ENCODE measurements at places on chromosomes 2 and 18.

DNA sequence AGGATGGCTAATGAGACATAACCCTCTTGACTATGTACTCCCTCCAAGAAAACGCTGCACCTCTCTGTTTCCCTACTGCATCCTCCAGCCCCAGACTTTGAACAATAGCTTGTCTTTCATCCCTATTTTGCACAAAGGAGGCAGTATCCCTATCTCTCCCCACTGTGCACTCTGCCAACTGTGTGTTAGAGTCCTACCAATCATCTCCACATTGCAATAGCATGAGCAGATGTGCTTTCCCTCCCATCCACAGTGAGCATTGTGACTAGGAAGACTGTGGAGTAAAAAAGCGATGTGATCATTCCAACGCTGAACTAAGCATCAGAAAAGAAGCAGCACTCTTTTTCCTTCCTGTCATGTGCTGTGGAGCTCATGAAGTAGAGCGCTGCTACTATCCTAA lies 206.3 kb upstream of the GULP1 start:
- no peak for DNase-seq

- no peak for DNase-seq
Observed at GRCh38 chr2:140589273-140589672, 1541.5 kb downstream of the LRP1B start.

DNA sequence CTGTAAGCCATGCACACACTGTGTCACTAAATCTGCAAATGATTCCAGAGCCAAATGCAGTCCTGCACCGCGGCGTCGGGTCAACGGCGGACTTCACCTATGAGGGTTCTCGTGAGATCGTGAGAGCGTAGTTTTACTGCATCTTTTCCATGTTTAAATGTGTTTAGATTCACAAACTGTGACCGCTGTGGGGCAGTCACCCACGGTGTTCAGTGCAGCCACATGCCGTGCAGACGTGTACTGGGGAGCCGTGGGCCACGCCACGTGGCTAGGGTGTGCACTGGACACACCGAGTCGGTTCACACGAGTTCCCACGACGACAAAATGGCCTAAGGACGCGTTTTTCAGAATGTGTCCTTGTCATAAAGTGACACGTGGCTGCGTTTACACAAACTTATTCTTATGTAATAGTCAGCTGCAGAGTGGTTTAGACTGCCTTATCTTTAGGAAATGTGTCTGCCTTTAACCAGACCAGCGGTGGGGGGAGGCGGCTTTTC lies 34.1 kb downstream of the NFATC1 start:
- DNase-seq: no peak

DNA sequence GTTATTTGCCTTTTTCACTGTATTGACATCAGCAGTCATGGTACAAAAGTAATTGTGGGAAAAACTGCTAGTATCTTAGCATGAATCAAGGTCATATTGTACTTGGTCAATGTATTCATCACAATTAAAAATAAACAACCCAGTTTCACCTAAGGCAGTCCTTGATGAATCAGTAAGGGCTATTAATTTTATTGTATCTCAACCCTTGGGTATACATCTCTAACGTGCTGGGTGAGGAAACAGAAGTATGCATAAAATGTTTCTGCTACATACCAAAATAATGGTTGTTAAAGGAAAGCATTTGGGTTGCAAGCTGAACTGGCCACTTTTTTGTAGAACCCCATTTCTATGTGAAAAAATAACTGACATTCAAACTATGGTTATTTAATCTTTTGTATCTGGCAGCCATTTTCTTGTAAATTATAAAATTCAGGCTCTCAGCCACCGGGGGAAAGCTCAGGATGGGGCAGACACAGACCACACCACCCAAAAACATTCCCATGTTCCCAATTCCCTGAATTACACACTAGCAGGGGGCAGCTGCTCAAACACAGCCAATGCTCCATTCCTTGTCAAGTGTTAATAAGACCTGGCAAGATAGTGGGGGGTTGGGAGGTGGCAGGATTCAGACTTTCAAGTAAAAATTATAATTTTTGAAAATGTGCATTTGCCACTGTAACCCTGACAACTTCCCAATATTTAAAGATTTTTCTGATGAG lies 49.3 kb downstream of the OLA1 start:
- DNase-seq: no peak

DNA sequence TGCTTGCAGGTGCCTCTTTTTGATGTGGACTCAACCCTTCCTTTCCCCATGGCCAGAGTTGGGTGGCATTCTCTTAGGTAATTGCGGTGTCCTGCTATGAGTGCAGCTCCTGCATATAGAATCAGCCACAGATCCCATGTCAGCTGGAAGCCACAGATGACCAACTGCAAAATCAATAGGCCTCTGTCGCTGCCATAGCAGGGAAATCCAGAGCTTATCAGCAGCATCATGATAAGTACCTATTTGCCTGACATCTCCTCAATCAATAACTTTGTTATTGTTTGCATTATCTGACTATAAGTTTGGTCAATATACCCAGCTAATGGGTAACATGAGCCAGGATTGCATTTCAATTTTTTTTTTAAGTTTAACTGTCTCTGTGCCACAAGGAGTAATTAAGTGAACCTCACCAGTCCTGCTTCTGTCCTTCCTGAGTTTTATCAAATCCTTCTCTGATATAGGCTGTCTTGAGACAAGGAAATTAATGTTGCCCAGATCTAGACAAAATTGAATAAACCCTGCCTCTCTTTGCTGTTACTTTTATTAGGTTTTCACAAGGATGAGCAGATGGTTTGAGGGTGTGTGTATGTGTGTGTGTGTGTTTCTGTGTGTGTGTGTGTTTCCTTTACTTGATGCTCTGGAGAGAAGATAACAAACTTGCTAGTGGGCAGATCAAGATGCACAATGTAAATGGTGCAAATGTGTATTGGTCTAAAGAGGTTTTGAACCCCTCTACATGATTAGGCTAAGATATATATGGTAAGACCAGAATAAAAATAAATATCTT lies 59.6 kb upstream of the CREB1 start:
- DNase-seq: no peak

- no peak for DNase-seq
Observed at GRCh38 chr2:190802626-190803209, 77.9 kb upstream of the GLS start.

GRCh38 chr2:132646540-132647108 lies 23.4 kb downstream of the LYPD1 start:
- no peak for DNase-seq

GRCh38 chr2:168751104-168751740 lies 51.2 kb upstream of the NOSTRIN start:
- DNase-seq: no peak

GRCh38 chr18:73646772-73647171 lies 500.9 kb downstream of the FBXO15 start:
- no peak for DNase-seq

GRCh38 chr2:104745846-104746245 lies 108.1 kb upstream of the POU3F3 start:
- DNase-seq: no peak

- DNase-seq: no peak
Observed at GRCh38 chr2:36711741-36712314, 15.3 kb downstream of the VIT start.

- peak; percentile 73 for DNase-seq
Observed at GRCh38 chr18:44742718-44743311, 62.1 kb downstream of the SETBP1 start.

DNA sequence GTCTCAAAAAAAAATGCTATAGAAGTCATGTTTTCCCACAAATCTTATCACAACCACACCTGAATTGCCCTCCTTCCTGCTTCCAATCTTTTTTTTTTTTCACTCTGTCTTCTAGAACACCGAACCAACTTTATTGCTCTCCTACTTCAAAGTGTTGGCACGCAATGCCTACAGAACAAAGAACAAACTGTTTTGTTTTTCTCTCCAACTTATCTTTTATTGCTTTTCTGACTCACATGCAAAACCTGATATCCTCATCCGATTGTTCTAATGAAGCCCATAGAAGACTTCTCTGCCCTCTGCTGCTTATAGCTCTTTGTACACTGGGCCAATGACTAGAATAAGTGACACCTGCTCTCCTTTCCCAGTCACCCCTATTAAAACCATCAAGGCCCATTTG lies 602.8 kb downstream of the EPHA4 start:
- no peak for DNase-seq

DNA sequence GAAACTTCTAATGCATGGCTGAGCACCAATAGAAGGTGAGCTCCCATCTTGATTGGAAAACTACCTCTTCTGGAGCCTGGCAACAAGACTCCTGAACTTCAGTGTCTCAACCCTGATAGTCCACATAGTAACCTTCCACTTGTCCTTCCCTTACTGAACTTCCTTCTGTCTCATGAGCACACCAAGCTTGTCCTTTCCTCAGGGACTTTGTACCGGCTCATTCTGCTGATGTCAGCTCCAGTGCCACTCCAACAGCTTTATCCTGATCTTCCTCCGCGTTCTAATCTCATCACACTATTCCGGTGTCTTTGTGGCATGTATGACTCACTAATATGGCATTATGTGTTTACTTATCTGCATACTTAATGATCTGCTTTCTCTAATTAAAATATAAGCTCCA lies 862.0 kb upstream of the ID2 start:
- DNase-seq: no peak

DNA sequence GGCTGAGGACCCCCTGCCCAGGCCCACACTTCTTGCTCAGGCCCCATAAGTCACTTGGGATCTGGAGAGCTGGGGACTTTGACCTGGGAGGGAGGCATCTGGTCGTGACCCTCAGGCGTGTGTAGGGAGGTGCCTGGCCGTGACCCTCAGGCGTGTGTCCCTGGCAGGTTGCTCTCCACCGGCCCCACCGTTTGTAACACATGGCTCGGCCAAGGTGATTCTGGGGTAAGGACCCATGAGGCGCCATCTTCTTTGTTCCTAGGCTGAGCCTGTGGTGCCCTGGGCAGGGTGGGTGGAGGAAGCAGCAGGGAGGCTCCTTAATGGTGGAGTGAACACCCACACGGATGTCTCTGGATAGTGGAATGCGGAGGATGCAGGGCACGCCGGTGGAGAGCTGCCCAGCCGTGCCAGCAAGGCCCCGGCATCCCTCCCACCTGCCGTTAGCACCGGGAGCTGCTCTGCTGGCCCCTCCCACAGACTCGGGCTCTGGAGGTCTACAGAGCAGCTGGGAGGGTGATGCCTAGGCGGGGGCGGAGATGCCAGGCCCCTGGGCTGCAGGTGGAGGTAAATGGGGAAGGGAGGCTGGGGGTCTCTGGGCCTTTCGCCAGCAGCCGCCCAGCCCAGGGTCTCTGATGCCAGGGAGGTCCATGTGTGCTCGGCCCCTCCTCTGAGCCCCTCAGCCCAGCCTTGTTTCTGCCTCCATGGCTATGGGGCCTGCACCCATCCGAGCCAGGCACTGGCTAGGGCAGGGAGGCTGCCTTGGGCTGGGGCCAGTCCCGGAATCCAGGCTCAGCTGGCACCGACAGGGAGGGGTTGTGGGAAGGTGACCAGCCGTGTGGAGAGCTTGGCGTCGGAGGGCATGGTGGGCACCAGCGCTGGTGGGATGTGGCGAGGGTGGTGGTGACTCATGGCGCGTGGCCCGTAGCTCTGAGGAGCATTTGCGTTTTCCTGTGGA lies 1.1 kb upstream of the GAL3ST2 start:
- DNase-seq: no peak

GRCh38 chr2:197993363-197993762 lies 189.0 kb downstream of the PLCL1 start:
- no peak for DNase-seq

DNA sequence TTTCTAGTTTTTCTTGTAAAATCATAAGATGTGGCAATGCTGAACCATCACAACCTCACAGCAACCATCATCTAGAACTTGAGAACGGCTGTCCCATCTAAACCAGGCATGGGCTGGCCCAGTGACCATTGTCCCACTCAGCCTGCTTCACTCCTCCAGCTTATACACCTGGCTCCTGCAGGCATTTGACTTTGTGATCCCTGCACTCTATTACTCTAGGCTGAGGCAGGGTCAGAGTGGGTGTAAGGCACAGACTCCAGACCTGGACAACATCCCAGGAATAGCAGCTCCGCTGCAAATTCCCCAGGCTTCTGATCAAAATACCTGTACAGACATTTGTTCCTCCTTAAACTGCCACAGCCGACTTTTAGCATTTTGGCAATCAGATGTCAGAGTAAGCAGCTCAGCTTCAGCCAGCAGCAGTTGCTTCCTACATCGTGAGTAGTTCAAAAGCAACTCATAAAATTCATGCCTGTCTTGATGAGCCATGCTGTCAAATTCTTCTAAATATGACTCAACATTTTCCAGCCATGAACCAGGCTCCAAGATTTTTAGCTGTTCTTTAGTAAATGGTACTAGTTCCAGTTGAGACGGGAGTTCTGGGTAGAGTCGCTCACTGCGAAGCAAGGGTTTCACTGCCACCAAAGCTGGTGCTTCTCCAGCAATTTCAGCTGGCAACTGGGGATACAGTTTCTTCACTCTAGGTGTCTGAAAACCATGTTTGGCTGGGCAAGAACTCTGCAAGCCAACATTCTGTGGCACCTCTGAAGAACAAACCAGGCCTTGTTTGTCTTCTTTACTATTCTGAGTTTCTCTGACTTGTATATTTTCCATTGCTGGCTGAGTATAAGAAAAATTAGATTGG lies 12.8 kb downstream of the EPG5 start:
- no peak for DNase-seq

DNA sequence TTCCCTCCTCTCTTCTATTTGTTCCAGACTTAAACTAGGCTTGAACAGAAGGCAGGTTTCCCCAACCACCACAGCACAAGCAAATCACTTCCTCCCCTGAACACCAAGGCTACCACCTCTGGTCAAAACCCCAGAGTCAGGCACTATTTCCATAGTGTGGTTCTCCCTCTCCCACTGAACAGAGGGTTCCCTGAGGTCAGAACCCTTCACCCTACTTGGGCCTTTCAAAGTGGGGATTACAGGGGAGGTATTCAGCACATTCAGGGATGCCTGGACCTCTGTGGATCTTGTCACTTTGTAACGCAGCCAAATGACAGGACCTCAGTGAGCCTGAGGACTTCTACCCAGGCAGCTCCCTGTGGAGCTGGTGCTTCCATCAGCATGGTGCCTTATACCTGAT lies 88.7 kb downstream of the TNS1 start:
- no peak for DNase-seq

- no peak for DNase-seq
Observed at GRCh38 chr18:13191779-13192178, 26.8 kb upstream of the LDLRAD4 start.

DNA sequence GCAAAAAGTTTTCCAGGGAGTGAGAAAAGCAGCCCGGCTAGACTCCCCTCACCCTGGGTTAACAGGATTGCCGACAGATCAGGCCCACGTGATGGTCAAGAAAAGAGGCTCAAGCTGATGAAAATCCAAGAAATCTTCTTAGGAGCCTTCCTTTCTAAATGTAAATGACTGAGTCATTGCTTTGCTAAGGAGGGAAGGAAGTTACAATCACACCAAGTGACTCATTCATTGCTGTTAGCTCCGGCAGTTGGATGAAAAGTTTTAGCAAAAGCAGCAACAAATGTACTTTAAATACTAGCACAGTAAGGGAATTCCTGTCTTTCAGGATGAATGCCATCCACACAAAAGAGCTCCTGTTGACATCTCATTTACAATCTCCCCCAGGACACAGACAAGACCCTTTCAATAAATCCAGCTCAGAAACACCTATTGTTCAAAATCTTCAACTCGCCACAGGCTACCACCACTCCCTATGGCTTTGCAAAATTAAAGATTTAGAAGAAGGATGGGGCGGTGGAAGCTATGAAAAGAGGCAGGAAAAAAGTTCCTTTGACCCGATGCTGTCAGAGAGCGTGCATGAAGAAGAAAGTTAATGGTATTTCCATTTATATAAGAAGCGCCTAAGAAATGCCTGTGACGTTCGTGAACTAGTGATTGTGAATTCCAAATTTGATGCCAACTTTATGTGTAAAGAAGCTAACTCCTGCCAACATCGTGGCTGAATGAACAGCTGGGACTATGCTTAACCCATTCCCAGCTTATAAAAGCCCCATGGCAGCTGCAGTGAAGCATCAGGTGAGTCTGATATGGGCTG lies 153.7 kb downstream of the TGIF1 start:
- no peak for DNase-seq

GRCh38 chr18:22109535-22109934 lies 59.9 kb upstream of the GATA6 start:
- no peak for DNase-seq

Data from NCI-H2029 (cell line).